Stimulated activated CD8-positive, alpha-beta memory T cell treated with anti-CD3 and anti-CD28 coated beads, Interleukin-7, amount 100 ng/mL, for 4 hours (primary cell): ENCODE measurements at places on chromosomes 12 and 14.

GRCh38 chr12:97425802-97426491, 36.7 kb upstream of the RMST start:
- DNase-seq = no peak

DNA sequence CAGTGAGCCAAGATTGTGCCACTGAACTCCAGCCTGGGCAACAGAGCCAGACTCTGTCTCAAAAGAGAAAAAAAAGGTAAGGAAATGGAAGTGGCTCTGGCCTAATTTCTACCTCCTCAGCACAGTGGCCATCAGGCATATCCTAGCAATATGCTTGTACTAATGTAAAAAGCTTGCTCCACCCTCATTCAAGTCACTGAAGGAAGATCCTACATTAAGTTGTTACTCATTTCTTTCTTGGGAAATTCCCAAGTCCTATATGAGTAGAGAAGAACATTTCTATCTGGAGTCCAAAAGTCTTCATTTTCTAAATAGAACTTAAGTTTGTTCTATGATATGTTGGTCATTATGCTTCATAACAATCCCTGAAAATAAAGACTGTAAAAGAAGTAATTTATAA, 67.3 kb upstream of the HOXC13 start:
- no peak for DNase-seq

GRCh38 chr14:69259527-69260189, at the start of gene GALNT16:
Gene GALNT16, plus strand, starts transcription at chr14:69260158. Its CDS starts 133 bp downstream, at chr14:69260291.
- DNase-seq = no peak

GRCh38 chr12:13000925-13001774, 1.1 kb upstream of the HEBP1 start:
- no peak for DNase-seq

GRCh38 chr12:44875417-44875953, 630 bp downstream of the NELL2 start:
- DNase-seq = no peak

GRCh38 chr12:111777345-111778045, 10.8 kb downstream of the ALDH2 start:
- no peak for DNase-seq

- DNase-seq = no peak
Measured at GRCh38 chr12:65902500-65902899, 78.2 kb downstream of the HMGA2 start.

DNA sequence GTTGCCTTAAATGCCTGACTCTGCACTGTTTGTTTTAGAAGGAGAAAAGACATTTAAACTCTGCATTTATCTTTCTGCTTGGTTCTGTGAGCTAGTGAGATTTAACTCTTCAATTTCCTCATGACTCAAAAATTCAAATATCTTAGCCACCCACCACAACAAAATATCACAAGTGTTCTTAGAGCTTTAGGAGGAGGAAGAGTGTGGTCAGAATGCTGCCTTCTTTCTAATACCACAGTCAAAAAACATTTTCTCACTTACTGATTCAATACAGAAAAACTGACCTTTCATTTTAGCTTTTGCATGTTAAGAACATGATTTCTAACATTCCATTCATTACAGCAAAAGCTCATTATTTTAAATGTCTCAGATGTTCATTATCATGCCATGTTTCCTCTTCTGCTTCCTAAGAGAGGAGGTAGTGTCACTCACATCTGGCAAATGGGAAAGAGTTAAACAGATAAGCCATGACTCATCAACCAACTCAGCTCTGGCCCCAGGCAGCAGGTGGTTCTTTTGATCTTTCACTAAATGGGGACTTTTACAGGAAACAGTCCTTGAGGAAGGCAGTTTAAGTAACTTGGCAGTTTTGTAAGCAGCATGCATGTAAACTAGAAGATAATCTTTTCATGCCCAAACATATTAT, 56.4 kb upstream of the RNU6-8 start:
- no peak for DNase-seq

GRCh38 chr12:25695574-25695973, 142.5 kb upstream of the LMNTD1 start:
- no peak for DNase-seq

GRCh38 chr12:68497702-68498101, 113.0 kb upstream of the RAP1B start:
- no peak for DNase-seq

DNA sequence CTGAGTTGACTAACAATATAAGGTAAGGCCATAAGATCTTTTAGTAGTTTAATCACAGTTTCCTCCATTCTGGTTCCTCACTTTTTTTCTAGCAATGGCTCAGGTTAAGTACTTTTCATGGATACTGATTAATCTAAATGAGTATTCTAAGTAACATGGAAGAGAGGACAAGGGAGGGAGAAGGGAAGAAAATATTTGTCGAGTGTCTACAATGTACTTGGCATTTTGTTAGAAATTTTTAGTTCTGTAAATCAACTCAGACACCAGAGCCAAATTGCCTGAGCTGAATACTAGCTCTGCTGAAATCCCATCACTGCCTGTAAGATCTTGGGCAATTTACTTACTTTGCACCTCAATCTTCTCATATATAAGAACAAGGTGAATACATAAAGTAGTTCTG, 20.2 kb downstream of the RERG start:
- no peak for DNase-seq

DNA sequence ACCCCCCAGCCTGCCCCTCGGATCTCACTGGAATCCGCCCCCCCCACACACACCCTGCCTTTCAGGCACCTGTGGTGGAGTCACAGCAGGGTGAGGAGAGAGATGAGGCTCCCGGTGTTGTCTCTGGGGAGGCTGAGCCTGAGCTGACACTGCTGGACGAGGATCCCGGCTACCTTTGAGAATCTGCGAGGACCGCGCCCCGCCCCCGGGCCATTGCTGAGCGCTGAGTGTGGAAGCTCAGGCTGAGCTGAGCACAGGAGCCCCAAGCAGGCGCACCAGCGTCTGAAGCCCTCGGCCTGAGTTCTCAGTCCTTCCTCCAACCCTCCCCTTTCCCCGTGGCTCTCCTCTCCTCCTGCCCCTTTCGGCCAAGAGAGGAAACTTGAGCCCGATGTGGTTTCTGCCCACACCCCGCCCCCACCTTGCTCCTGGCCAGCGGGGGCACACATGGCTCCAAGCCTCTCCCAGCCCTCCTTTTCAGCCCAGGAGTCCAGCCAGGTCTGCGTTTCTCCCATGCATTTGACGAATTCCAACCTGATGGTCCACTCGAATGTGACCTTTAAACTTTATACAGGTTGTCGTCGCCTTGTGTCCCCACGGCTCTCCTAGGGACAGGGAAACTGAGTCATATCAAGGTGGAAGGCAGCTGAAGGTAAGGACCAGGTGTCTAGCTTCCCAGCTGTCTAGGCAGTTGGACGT, at the start of gene NFE2:
Gene NFE2, minus strand, starts transcription at position 284 of the 696 bp plus-strand sequence. CDS start 5,767 bp downstream, outside the sequence.
- DNase-seq = no peak

DNA sequence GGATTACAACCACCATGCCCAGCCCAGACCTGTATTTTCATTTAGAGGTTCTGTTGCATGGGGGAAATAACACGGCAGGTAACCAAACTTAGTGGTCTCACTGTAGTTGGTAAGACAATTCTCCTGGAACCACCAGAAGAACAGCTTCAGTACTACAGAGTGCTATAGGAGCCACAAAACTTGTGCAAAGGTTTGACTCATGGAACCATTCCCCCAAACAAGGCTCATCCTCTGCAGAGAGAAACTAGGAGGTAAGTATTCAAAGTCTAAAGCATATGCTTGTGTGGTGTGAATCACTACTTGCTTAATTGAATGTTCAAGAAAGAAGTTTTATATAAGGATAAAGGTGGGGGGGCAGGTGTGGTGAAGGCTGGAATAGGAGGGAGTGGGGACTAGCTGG, 58.7 kb downstream of the GNS start:
- no peak for DNase-seq

- DNase-seq = no peak
Measured at GRCh38 chr14:59097681-59098080, 90.8 kb upstream of the DAAM1 start.

DNA sequence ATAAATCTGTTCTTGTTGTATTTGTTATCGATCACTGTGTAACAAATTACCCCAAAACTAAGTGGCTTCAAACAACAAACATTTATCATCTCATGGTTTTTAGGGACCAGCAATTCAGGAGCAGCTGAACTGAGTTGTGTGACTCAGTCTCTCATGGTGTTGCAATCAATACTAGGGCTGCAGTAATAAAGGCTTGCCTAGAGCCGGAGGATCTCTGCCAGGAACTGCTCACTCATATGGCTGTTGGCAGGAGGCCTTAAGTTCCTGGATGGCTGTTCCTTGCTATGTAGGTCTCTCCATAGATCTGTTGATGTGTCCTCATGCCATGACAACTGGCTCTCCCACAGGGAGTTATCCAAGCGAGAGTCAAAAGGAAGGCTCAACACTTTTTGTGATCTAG, 3.8 kb upstream of the PSMC6 start:
- DNase-seq = no peak

GRCh38 chr12:120238839-120239445, 26.6 kb downstream of the PXN start:
- no peak for DNase-seq

DNA sequence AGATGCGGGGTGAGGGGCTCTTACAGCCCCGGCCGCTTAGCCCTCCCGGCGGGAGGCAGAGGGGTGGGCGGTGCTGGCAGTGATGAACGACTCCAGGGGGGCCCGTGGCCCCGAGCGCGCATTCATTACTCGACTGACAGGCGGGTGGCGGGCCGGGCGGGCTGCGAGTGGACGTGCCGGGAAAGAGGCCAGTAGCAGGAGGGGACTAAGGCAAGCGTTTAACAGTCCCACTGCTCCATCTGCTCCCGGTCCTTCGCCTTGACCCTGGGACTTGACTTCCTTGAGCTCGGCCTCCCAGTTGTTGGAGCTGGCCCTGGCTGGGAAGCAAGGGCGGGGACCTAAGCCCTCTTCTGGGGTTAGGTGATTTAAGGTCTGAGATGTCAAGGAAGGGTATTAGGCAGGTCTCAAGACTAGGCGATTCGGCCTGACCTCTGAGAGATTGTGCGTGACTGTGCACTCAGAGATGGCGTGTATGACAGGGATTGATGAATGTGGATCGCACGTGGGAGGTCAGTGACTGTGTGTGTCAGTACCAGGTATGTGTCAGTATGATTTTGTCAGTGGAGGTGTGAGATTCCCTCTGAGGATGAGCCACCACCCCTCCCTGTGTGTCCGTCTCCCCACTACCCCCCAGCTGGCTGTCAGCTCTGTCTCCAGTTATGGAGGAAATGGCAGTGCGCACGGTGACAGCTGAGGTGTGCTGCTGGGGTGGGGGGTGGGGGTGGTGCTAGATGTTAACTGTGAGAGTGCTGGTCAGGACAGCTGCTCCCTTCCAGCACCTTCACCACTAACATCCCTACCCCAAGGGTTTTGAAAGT, 3.6 kb upstream of the DNAJC22 start:
- DNase-seq = no peak

GRCh38 chr12:88375306-88376305, 204.7 kb downstream of the KITLG start:
- DNase-seq = no peak

DNA sequence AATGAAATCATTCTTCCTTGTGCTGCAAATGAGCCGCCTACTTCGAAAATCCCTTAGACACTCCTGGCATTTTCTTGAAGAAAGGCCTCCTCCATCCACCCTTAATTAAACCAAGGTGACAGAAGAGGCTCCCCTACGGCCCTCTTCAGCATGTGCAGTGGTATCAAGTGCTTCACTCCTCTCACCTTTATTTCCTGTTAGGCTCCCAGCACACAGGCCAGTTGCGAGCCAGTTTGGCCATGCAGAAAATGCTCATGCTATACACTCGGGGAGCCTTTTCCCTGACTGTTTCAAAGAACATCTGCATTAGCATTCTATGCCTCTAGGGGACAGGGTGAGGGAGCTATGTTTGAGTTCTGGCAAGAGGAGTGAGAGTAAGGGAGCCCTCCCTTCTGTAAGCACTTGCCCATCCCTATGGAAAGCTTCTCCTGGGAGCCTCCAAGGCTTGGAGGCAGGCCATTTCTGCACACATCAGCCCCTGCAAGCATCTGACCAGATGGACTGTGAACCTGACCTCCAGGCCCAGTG, 291.5 kb downstream of the RPS29 start:
- DNase-seq = no peak

DNA sequence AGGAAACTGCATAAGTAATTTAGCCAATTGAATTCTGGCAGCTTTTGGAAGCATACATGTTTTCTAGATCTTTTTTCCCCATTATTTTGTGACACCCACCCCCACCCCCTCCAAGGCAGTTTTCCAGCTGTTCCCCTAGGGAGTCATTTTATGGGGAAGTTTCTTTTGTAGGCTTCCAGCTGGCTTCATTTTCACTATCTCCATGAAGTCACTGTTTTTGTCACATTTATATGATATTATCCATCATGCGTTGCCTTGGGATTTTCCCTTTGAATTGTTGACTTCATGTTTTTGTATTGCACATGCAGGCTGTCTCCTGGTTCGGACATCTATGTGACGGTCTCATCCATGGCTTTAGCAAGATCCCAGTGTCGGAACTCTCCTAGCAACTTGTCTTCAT, 233.6 kb upstream of the RGS6 start:
- DNase-seq = no peak

GRCh38 chr12:53255996-53256395, 12.1 kb upstream of the ESPL1 start:
- DNase-seq = no peak

DNA sequence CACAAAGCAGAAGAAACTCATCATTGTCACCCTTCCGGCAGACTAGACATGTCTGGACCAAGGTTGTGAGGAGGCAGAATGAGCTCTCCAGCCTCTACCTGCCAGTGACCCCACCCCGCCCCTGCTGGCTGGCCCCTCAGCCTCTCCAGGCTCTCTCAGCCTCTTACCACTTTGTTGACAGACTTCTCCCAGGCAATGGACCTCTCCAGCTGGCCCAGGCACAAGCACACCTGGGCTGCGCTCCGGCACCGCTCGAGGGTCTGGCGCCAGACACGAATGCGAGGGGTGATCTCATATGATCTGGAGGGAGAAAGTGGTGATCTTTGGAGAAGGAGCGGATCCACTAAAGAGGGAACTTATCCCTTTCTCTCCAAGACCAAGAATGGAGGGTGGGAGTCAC, 30.3 kb downstream of the BAZ2A start:
- DNase-seq = no peak

DNA sequence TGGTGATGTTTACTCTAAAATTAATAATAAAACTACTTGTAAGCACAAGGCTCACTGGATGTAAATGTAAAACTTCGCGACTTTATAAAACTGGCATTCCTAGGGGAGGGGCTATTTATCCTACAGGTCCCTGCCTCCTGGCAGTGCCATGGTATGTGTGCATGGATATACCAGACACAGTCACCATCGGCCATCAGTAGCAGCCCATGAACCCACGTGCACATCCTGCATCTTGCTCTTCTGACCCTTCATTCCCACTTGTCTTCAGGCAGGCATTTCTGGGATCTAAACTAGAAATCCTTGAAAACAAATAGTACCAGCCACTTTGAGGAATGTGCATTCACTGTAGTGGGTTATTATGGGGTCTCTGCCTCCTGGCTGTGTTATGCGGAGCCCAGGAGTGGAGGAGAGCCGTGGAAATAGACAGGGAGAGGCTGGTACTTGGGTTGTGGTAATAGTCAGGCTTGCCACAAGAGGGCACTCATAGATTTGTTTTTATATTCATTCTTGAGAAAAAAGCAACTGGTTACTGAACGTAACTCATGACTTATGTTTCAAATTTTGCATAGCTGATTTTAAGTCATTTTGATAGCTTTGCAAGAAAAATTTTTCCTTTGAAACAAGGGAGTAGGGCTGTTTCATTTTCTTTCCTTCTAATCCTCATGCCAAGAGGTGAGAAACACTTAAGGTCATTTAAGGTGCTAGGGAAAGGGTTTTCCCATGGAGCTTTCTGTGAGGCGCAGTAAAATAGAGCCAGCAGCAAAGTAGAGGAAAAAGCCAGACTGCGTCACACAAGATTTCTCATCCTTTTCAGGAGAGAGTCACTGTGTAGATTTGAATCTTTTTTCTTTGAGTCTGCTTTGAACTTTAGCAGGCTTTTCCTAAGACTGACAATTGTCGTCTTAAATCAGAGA, 17.4 kb upstream of the GALNT16 start:
- DNase-seq = no peak

GRCh38 chr14:76311079-76311758, 64.7 kb upstream of the ESRRB start:
- no peak for DNase-seq
